ENCODE measurements at places on chromosomes 16 and 17. TPM values are rescaled to one million over a fixed set of nuclear protein-coding genes. Genes with fewer than 3 reads are reported as not detected.

The GAST gene
- not detected for polyA plus RNA-seq

The ZFP3 gene
- 3.4 TPM for polyA plus RNA-seq

The WIPI1 gene
- 30.2 TPM for polyA plus RNA-seq

The DGKE gene
- 15.0 TPM for polyA plus RNA-seq

The NDRG4 gene
- 774 TPM for polyA plus RNA-seq

The SLC13A5 gene
- 1.5 TPM for polyA plus RNA-seq

The WFIKKN1 gene
- polyA plus RNA-seq = 0.16 TPM

The KRTAP2-2 gene
- polyA plus RNA-seq = not detected

The DHRS7C gene
- polyA plus RNA-seq = not detected

The KCNJ2 gene
- polyA plus RNA-seq = 0.09 TPM
